Esophagus squamous epithelium (tissue), 5 donors: ENCODE measurements at places on chromosomes 12 and 14.

GRCh38 chr14:79016828-79017505 is 846.8 kb downstream of the NRXN3 start:
- DNase-seq = no peak

GRCh38 chr14:88618476-88618875 is 55.6 kb downstream of the ZC3H14 start:
- DNase-seq = no peak

- DNase-seq = no peak
These were observed 58.4 kb upstream of the STAC3 start for GRCh38 chr12:57309420-57309819.

GRCh38 chr12:127509066-127509778 is 757.7 kb upstream of the TMEM132C start:
- no peak for DNase-seq

DNA sequence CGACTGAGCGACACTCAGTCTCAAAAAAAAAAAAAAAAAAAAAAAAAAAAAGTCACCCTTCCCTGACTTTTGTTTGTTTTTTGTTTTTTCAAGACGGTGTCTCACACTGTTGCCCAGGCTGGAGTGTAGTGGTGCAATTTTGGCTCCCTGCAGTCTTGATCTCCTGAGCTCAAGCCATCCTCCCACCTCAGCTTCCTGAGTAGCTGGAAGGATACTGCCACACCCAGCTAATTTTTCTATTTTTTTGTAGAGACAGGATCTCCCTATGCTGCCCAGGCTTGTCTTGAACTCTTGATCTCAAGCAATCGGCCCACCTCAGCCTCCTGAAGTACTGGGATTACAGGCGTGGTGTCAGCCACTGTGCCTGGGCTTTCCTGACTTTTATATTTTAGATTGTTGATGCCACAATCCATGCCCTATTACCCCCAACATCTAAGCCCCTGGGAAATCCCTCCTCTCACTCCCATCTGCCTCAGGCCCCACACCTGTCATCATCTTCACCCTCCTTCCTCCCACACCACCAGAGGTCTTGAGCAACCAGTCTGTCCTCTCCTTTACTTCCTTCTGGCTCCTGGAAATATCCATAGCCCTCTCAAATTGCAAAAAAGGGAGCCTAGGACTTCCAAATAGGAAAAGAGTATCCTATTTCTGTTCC is 7.8 kb downstream of the IKZF4 start:
- DNase-seq = no peak

- DNase-seq = no peak
These were observed 9.3 kb downstream of the RILPL2 start for GRCh38 chr12:123427036-123427769.
